ENCODE measurements at places on chromosomes 7 and 10.

- DNase-seq, result no peak
These were observed 32.6 kb downstream of the IMMP2L start for GRCh38 chr7:111529507-111530355.

GRCh38 chr10:90484518-90484917 is 373.3 kb downstream of the HTR7 start:
- no peak for DNase-seq

- DNase-seq, result no peak
These were observed 33.3 kb downstream of the ITPRIP start for GRCh38 chr10:104304927-104305326.

DNA sequence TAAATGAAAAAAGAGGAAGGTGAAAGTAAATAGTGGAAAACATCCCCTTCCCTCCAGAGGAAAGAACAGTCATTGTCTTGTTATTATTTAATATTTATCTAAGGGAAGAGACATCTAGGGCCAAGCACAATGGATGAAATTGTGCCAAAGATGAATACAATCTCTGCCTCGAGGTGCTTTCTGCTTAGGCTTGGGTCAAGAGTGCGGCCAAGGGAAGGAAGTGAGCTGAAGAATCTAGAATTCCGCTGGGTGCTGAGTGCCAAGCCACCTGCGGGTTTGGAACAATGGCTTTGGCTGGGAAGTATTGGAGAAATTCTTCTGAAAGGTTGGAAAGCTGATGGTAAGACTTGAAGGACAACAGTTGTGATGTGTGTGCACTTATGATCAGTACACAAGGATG is 531.3 kb upstream of the FZD8 start:
- DNase-seq, result no peak

DNA sequence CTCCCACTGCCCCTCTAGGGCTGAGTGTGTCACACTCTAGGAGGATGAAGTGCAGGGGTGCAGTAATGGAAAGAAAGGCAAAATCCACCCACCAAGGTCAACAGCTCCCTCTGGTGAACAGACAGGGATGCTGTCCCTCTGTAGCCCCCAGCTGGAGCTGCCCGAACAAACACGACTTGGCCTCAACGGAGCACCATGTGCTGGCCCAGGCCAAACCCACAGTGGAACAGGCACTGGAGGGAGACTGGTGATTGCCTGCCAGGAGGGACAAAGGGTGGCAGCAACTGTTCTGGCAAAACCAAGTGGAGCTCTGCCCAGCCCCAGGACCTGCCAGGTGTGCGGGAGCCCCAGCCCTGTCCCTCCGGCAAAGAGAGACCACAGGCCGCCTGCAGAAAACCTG is 20.7 kb downstream of the PDIA4 start:
- DNase-seq, result no peak

- no peak for DNase-seq
These were observed 5.4 kb downstream of the KIF11 start for GRCh38 chr10:92598321-92598720.

DNA sequence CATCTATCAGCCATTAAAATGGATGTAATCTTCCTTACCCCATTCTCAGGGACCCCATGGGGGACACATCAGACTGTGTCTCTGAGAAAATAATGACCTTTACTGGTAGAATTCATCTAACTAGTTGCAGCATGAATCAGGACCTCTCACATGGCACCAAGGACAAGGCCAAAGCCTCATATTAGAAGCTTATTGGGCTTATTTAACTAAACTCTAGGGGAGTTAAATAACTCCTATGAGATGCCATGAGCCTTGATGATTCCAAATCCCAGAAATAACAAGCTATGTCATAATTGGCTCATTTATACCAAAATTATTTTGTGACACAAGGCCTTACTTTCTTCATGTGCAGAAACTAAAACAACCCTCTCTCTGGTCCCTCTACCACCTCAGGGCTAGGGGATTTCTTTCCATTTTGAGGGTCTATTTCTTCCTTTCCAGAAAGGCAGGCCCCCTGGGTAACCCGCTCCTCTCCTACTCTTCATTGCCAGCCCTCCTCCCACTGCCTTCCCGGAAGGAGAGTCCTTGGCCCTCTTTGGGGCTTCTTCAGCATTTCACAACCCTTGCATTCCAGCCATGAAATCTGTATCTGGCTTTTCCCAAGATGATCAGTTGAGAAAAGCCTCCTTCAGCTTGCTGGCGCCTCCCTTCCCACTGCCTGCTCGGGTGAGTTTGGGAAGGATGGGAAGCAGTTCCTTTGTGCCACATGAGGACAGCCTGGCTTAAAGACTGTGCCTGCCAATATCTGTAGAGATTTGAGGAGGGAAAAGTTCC is 41.8 kb upstream of the TRIM8 start:
- no peak for DNase-seq

DNA sequence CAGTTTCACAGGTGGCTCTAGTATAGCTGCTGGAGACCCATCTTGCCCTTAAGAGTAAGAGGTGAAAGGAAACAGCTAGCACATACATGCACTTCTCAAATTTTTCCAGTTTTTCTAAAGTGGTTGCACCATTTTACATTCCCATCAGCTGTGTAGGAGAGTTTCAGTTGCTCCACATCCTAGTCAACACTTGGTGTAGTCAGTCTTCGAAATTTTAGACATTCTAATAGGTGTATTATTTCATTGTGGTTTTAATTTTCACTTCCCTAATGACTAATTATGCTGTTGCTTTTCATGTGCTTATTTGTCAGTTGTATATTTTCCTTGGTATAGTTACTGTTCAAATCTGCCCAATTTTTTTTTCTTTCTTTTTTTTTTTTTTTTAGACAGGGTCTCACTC is 9.5 kb upstream of the HACD1 start:
- no peak for DNase-seq

GRCh38 chr7:87091487-87092066 is 32.1 kb upstream of the ELAPOR2 start:
- DNase-seq, result no peak

DNA sequence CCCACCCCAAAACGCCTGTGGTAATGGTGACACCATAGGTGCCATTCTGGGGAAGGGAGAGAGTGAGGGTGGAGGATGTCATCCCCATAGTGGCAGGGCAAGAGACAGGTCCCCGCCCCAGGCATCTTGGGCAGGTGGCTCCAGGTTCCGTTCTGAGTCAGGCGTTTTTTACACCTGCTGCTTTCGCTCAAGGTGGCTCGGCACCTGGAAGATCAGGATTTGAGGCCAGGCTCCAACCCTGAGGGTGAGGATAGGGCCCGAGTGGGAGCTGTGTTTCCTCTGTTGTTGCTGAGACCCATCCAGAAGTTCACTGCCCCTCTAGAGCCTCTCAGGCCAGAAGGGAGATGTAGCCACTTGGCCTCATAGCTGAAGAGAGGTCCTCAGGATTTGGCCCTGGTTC is 36.6 kb upstream of the DUSP5 start:
- DNase-seq, result no peak

GRCh38 chr7:48183370-48183743 is 12.1 kb downstream of the ABCA13 start:
- no peak for DNase-seq

DNA sequence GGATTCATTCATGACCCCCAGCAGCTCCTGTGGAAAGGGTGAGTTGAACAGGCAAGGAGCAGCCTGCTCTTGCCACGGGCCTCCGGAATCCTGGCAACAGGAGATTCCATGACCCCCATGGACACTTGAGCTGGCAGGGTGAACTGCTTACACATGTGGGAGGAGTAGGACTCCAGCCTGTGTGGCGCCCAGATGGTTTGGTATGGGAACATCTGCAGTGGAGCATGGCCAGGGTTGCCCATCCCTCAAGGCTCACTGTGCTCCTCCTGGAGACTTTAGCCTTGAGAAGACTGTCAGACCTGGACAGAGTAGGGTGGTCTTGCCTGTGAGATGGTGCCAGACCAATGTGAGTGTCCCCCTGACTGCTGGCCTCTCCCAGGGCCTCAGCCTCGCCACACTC is 57.0 kb downstream of the HECTD2 start:
- no peak for DNase-seq

DNA sequence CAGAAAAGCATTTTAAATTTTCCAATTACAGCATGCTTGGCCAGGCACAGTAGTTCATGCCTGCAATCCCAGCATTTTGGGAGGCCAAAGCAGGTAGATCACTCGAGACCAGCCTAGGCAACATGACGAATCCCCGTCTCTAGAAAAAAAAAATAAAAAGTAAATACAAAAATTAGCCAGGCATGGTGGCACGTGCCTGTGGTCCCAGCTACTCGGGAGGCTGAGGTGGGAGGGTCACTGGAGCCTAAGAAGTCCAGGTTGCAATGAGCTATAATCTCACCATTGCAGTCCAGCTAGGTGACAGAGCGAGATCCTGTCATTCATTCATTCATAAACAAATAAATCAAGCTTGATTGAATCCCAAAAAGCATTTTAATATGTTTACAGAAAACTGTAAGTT is 234.9 kb downstream of the PARD3 start:
- no peak for DNase-seq

GRCh38 chr10:26085549-26085948 is 131.0 kb upstream of the GAD2 start:
- DNase-seq, result no peak

- DNase-seq, result no peak
These were observed 20.0 kb upstream of the JAZF1 start for GRCh38 chr7:28200598-28200997.

- DNase-seq, result no peak
These were observed 467.2 kb downstream of the TCERG1L start for GRCh38 chr10:130844310-130844709.

DNA sequence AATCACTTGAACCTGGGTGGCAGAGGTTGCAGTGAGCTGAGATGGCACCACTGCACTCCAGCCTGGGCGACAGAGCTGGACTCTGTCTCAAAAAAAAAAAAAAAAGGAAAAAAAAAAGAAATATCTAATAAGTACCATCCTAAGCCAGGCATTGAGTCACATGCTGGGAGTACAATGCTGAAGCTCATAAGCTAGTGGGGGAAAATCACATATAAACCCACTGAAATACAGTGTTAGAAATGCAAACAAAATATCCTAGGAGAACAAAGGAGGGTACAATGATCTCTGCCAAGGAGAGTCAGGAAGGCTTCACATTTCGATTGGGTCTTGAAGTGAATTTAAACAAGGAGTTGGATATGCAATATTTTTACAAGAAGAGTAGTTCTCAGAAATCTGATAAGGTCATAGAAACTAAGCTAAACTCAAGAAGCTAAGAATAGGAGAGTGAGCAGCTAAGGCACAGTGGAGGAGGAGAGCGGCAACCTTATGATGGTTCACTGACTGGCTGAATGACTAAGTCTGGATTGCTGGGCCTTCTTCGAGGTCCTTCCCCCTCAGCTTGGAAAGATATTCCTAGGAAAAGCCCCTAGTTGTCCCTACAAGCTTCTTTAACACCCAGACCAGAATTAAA is 115.5 kb downstream of the PHTF2 start:
- DNase-seq, result no peak

DNA sequence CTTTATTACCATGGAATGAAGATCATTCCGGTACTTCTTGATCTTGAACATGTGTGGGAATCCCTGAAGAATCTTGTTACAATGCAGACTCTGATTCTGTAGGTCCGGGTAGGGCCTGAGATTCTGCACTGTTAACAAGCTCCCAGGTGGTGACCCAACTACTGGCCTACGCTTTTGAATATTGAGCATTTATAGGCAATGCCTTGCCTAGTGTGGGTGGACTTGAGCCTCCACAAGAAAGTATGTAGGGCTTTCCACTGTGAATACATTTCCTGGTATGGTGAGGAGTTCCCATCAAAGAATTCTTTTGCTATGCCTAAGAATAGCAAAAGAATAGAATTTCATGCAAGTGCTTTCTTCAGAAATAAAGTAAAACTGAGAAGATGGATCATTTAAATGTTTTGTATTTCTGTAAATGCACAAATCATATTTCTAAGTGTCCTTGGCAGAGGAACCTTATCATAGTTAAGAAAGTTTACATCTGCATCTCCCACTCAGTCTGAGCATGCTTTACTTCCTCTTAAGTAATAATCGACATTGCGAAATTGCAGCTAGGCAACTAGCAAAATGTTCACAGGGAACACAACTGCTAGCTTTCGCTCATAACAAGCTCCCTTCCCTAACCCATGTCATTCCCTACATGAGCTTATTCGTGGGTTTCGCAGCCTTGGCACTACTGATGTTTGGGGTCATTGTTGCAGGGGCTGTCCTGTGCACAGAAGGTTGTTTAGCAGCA is 71.4 kb downstream of the AHR start:
- DNase-seq, result no peak

- no peak for DNase-seq
These were observed 38.7 kb downstream of the GNA12 start for GRCh38 chr7:2805213-2805944.

GRCh38 chr10:124632064-124632531 is 112.1 kb downstream of the FAM53B start:
- DNase-seq, result no peak

- no peak for DNase-seq
These were observed 6.6 kb upstream of the CUZD1 start for GRCh38 chr10:122852261-122852660.

GRCh38 chr10:17375936-17376584 is 78.3 kb downstream of the ST8SIA6 start:
- no peak for DNase-seq

- DNase-seq, result no peak
These were observed 22.0 kb downstream of the UPF2 start for GRCh38 chr10:12020574-12020973.

DNA sequence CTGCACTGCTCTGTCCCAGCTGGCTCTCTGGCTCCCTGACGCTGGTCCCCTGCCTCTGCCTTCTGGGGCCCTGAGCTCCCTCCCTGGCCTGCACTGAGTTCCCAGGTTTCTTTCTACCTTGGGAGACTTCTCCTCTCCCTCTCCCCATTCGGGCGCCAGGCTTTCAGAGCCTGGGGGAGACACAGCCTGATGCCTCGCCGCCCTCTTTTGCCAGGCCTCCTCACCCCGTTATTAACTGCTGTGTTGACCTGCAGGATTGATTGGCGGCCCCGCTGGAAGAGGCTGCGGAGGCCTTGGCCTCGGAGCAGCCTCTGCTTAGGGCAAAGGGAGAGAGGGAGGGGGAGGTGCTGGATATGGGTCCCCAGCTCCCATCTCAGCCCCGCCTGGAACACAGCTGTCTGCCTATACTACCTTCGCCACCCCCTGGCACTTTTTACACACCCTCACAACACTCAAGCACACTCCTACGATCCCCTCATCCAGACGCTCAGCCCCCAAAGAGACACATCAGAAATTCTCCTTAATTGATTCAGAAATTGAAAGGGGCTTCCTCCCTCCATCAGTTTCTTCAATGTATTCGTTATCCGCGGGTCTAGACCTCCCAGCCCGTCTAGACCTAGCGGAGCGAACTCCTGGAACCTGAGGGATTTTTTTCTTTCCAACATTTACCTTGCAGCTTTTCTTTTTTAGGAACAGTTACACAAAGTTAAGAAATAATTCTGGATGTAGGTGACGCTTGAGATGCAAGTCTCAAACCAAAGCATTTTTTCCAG is 7.1 kb upstream of the PAX2 start:
- DNase-seq, result no peak

GRCh38 chr10:1324903-1325302 is 268.7 kb downstream of the WDR37 start:
- DNase-seq, result no peak
